ENCODE measurements at places on chromosomes 6 and 20.

DNA sequence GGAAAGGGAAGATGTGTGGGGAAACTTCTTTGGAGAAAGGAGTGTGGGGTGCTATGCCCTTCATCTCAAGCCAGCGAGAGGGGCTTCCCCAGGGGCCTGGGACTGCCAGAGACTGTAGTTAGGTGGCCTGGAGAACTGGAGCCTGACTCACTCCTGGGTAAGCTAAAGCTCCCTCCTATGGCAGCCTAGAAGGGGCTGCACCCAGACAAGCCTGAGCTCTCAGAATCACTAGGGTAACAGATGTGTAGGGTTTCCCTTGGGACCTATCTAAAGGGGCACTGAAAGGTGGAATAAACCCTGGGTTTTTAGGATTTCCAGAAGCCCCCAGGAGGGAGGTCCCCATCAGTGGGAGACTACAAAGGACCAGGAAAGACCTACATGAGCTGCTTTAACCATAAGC is 1.6 kb upstream of the ARMC2 start:
- DNase-seq = no peak

DNA sequence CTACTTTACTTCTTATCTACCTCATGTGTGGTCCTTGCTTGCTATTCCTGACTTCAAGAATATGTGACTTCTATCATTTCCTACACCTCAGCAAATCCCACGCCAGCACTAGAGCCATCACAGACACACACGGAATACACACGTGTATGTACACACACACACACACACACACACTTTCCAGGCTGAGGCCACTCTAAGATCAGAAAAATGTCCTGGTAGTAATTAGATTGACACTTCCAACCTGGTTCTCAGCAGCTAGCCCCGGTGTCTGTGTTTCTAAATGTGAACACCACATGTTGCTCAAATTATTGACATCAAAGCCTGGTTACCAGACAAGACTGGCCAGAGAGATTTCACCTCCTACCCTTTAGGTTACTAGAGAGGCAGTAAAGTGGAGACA is 54.1 kb upstream of the SASH1 start:
- DNase-seq = no peak

DNA sequence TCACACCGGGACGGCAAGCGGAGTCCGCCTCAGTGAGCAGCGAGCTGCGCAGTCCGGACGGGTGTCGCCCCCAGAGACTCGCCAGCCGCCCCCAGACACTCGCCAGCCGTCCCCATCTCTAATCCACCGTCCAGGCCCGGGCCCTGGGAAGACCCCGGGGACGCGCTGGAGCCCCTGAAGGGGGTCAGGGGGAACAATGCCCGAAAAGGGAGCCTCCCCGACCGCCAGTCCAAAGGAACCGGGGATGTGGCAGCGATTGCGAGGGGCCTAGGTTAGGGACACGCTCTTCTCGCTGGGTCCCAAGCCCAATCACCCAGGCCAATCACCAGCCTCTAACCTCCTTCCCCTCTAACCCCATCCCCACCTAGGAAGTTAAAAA is 33.1 kb downstream of the TFAP2A start:
- DNase-seq = no peak

DNA sequence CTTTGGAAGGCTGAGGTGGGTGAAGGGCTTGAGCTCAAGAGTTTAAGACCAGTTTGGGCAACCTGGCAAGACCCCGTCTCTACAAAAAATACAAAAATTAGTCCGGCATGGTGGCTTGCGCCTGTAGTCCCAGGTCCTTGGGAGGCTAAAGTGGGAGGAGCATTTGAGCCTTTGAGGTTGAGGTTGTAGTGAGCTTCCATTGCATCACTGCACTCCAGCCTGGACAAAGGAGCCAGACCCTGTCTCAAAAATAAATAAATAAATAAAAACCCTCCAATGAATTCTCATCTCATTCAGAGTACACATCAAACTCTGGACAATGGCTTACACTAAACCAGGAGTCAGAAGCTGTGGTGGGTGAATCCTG is 31.8 kb downstream of the B4GALT5 start:
- DNase-seq = no peak

- no peak for DNase-seq
These were observed 4.0 kb upstream of the DSN1 start for GRCh38 chr20:36777576-36777975.

- no peak for DNase-seq
These were observed 42.7 kb upstream of the CLDN20 start for GRCh38 chr6:155221086-155221485.

GRCh38 chr6:47129129-47129528 is 87.0 kb upstream of the ADGRF1 start:
- no peak for DNase-seq

- no peak for DNase-seq
These were observed 24.7 kb downstream of the SYTL3 start for GRCh38 chr6:158674342-158675131.

DNA sequence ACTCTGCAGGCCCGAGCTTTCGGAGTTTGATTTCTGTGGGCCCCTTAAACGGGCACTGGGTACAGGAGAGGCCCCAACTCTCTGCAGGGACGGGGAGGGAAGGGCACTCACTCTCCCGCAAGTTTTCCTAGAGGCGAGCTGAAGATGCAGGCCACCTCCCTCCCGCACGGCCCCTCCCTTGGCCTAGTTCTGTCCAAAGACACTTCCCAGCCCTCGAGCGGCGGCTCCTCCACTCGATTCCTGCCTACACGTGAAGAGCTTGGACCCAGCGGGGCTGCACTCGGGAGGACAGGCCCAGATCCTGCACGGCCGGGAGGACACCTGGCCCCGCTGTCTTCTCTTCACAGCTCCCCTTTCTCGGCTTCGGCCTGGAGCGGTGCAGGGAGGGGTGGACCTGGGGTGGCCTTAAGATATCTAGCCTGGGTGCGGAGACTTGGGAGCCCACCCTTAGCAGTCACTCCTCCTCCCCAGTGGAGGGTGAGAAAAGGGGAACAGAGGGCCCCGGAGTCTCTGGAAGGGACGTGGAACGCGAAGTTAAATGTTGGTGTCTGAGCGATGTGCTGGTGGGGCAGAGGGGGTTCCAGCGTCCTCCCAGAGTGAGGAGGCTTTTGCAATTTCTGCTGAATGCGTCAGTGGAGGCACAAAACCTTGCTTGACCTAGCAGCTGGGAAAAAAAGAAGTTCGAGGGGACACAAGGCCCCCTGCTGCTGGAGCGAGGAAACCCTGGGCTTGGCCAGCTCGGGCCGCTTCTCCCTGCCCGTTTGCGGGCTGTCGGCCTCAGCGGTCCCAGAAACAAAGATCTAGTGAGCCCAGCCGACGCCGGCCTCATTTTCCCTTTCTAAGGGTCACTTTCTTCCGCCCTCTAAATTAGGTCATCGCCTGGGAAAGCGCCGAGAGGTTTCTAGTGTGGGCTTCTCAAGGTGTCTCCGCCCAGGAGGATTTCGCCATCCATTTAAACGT is 4.9 kb downstream of the OLIG3 start:
- DNase-seq = no peak

- no peak for DNase-seq
These were observed 1153.1 kb upstream of the GJE1 start for GRCh38 chr6:140979642-140980091.

DNA sequence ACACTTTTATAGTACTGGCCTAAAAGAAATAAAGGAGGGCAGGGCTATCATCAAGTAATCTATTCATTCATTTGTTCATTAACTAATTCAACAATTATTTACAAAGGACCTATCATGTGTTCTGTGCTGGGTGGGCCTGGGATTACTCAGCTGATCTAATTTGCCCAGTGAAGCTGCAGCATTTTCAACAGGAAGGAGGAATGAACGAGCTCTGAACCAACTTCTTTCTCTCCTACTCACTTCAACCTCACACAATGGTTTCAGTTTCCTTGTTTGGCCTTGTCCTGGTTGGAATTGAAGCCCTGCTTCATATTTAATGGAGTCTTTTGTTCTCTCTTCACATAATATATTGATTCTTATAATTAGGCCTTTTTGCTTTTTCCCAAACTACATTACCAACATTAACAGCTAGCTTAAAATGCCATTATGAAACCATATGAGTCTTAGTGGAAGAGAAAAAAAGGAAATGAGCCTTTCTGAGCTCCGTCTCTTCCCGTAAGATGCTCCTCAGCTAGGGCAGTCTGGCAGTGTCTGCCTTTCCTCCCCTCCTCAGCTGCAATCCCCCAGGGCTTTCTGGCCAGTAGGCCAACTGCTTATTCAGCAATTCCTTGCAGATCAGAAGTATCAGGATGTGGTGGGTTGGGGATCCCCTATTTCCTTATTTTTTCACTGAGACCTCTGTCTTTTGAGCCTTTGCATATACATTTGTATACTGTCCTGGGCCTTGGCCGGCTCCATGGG is 79.4 kb upstream of the NRN1 start:
- DNase-seq = no peak

GRCh38 chr6:13461307-13461706 is 26.1 kb downstream of the GFOD1 start:
- no peak for DNase-seq

DNA sequence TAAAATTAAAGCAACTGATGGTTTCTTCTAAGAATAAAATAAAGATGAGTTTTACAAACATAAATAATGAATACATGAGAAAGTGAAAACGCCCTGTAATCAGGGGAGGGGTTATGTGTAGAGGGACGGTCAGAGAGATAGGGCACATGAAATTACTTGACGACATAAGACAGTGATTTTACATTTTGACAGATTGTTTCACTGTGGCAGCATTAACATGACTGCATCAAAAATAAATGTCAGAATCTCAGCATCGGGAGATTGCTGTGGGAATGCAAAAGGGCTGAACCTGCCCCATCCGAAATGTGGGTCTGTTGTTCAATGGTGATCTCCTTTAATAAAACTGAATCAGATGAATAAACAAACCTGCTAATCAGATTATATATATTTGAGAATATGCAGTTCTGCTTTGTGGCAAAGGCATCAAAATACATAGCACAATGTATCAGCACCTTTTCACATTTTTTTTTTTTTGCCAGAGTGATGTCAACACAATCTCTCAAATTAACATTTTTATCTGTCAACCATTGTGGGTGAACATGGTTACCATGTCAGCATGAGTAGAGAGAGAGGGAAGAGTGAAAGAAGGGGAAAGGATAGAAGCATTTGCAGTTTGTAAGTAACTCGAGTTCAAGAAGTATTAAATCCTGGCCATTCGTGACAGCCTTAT is 177.1 kb upstream of the MAN1A1 start:
- no peak for DNase-seq

GRCh38 chr6:28474441-28475219 is 31.3 kb upstream of the ZSCAN23 start:
- peak; percentile 56 for DNase-seq

GRCh38 chr20:41664584-41664983 is 46.4 kb upstream of the CHD6 start:
- DNase-seq = peak; percentile 35

DNA sequence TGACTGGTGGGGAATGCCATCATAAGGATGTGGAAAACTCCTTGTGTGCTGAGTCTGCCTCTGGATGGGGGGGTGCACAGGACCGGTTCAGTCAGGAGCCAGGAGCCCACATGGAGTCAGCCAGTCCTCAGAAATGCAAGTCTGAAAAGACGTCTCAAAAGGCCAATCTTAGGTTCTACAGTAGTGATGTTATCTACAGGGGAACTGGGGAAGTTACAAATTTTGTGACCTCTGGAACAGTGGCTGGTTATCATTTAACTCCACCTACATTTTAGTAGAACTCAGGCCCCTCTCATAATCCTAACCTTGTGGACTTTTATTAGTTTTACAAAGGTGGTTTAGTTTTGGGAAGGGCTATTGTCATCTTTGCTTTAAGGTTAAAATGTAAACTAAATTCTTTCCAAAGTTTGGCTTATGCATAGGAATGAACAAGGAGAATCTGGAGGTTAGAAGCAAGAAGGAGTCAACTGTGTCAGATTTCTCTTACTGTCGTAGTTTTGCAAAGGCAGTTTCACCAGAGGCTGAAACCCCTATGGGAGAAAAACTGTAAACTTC is 13.7 kb upstream of the TBC1D22B start:
- DNase-seq = no peak

- DNase-seq = no peak
These were observed 70.1 kb upstream of the CNKSR3 start for GRCh38 chr6:154580397-154581135.

DNA sequence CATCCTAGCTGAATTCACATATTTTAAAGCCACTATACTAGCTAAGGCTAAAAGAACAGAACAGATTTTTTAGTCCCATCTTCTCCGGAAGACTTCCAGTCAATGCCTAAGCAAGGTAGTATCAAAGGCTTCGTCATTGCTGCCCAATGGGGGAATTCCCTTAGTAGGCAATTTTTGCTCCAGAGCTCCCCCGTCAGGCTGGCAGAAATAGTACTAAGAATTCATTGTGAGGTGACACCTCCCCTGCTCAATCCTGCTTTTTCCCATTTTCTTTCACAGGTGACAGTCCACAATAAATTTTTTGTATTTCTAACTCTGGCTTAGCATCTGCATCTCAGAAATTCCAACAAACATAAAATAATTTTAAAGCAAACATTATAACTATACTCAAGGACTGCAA is 52.8 kb upstream of the SRSF6 start:
- no peak for DNase-seq

DNA sequence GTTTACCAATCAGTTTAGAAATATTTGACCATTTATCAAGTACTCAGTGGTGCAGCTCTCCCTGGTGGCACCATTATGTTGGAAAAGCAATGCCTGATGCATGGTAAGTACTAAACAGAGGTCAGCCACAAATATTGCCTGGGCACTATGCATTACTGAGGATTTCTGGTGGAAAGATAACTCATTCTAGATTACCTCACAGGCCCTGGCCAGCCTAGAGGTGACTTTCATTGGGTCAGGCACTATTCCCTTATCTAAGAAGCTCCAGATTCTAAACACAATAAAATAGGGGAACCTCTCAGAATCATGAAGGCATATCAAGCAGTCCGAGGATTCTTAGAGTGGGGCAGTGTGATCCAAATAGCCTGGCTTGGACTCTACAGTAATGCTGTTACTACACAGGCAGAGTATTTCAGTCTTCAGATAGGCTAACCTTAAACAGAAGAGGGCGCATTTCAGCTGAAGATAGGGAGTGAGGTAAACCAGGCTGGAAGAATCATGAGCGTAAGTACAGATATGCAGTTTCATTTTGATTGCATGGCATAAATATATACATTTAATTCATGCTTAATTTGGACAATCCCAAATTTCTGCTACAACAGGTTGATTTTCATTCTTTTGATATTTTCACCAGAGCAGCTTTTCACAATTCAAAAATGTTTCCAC is 12.1 kb downstream of the LGSN start:
- DNase-seq = peak; percentile 27

GRCh38 chr20:14701326-14701725 is 363.9 kb upstream of the FLRT3 start:
- no peak for DNase-seq
